ENCODE measurements at places on chromosomes 5 and 9.

DNA sequence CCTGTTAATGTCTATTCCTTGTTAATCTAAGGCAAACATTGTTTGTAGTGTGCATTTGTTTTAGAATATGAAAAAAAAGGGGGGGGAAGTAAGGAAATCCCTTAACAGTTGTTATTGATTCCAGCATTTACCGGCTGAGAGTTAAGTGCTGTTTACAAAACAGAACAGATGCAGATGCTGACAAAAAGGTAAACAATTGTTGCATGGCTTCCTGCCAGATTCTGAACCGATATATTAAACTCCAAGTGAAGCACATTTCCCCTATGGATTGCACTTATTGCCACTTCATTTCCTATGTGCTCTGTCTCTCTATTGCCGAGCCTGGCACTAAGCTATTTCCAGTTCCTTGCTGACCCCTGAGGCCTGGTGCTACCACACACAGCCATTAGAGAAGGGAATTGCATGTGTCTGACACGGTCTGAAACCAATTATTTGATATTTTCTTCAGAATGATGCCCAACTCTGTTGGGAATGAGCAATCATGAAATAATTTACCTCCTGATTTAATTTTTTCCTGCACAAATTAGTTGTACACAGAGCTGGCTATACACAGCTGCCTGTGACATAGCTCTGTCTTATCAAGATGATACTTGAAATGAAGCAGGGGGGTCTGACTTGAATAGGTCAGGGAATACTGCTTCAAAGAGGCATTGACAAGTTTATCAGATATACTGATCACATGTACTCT, 109.8 kb downstream of the KIAA0825 start:
- no peak for DNase-seq

DNA sequence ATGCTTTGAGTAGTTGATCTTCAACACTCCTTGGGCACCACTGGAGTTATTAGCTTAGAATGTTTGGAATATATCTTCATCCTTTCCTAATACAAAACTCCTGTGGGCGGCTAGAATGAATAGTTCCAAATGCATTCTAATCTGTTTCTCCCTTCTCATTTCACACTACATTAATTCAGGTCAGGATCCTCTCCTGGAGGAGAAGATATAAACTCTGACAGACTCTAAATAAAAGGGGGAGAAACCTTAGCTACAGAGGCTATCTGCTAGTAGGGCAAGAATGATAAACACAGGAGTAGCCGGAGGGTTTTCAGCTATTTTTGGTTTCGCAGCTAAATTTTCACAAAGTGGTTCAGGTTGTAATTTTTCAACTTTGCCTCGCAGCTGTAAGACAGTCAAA, 45.2 kb upstream of the FAM240B start:
- no peak for DNase-seq

- DNase-seq = no peak
These were observed 205.6 kb upstream of the MPDZ start for GRCh38 chr9:13485068-13485596.

DNA sequence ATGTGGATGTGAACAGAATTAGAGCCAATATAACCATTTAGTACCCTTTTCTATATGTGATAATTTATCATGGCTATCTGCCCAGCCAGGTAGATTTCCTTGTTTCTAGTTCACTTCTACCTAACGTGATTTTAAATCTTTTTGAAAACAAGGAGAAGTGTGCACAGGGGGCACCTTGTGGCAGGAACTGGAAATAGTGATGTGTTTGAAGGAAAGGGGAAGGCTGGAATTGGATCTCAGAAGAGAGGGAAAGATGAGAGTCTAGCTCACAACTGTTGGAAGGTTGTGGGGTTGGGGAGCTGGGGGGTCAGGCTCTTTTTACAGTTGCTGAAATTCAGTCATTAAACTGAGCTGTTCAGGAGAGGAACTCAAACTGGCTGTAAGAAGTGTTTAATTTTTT, 219.5 kb downstream of the KCTD16 start:
- DNase-seq = peak; percentile 8

DNA sequence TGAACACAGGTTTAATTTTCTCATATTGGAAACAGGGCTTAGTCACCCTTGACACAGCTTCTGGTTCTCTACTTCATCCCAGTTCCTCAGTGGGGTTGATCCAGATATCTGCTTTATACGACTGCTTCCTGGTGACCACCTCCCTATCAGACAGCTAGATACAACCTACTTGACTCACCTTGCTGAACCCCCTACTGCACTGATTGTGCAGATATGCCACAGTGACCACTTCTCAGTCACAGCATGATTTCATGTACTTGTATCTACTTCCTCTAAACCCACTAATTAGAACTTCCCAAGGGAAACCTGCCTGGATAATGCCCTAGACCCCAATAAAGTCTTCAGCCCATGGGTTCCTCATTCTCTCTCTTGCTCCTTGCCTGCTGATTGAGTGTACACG, 18.4 kb upstream of the RFK start:
- DNase-seq = no peak

DNA sequence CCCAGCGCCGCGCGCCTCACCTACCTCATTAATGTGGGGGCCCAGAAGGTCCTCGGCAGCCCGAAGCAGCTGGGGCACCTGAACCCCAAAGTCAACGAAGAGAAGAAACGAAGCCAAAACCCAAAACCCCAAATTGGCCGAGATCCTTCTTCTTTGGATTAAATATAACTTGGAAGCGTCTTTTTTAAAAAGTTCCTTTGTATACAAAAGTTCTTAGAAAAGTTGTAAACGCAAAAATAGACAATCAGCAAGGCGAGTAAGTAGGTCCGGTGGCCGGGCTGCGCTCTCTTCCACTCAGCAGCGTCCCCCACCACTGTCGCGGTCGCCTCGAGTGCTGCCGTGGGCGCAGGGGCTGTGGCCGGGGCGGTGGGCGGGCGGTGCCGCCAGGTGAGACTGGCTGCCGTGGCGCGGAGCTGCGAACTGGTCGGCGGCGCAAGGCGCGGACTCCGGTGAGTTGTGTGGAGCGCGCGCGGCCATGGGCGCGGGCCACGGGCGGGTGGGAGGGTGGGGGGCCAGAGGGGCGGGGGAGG, 360 bp downstream of the KLF4 start:
- no peak for DNase-seq

DNA sequence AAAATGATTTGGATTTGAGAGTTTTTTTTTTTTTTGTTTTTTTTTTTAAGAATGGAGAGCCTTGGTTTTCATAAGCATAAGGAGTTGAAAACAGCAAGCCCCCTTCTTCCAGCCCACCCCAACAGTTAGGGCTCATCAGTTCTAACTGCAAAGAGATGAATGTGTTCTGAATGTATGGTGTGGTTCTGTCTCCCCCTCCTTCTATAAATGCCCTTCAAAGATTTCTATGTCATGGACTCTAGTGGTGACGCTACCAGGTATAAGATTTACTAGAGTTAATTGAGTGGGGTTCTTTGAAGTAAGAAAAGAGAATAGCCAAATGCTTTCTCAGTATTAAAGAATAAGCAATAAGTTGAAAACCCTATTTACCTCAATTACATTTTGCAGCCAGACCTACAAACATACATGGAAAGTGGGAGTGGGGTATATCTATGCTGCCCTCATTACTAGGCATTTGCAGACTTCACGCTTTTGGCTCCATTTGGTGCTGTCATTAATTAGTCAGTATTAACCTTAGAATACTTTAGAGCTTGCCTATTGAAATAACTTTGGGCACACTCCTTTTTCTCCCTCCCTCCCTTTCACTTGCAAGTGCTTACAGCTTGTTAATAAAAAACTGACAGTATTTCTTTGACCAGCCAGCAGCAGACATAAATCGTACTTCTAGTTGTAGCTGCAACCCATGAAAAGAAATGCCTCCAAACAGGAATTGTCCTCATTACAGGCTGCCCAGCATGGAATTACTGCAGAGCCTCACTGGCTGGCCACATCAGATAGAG, 667.2 kb upstream of the ZNF608 start:
- no peak for DNase-seq

DNA sequence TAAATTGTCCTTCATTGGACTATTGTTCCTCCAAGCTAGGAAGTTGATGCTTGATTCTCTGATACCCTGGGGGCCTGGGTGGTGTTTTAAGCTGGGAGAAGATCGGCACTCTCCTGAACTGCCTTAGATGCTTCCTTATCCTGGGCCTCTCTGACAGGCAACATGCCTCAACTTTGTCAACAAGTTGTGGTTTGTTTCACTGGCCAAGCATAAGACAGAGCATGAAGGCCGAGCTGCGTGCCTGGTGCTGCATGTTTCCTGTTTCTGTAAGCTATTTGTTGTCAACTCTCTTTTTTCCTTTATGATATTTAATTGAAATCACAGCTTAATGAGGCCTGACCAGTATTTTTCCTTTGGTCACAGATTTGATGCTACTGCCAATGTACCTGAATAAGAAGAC, 187.6 kb upstream of the TNC start:
- no peak for DNase-seq

GRCh38 chr5:72117307-72117706, 10.0 kb downstream of the MAP1B start:
- DNase-seq = no peak

DNA sequence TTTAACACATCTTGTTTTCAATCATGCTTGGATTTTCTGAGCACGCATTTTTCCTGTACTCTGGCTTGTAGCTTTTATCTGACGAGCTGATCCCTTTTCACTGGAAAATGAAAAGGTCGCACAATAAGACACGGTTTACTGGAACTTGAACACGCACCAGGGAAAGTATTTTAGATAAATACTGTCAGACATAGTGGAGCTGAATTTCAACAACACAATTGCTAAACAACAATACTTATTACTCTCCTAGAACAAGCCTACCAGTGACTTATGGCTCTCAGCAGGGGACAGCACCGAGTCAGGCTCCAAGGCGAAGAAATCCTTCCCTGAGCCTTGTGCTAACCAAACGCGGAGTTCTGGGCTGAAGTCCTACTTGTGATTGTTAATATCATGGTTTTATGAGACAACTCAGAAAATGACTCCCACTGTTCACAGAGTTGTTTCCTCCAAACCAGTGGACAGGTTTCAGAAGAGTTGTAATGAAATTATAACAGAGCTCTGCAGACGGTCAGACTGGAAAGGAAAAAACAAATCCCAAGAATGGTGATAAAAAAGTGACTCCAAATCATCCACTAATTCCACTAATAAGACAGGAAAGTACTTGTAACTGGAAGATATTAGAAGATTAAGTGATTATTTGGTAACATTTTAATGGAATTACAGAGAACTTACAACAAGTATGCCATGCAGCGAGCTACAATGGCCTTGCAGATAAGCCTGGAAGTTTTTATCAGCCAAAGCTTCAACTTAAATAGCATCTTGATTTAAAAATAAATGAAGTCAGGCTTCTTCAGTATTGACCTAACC, 359.6 kb downstream of the EBF1 start:
- DNase-seq = peak; percentile 23

- DNase-seq = no peak
These were observed 66.2 kb downstream of the PLK2 start for GRCh38 chr5:58393716-58394115.

DNA sequence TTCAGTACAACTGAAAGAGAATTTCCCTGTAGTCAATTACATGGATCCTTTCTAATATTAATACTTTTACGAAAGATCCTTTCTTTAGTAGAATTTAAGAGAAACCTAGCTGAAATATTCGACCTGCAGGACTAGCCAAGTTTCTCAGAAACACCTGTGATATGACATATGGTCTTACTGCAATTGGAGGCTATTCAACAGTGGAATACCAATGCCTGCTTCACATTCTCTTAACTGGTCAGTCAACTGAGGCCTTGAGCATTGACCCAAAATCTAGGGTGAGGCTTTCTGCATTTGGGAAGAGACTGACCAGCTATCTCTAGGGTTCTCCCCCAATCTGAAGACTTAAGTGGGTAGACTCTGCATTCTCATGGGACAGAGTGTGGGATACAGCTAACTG, 12.3 kb downstream of the UBE2QL1 start:
- DNase-seq = no peak

- DNase-seq = peak; percentile 33
These were observed 77.7 kb upstream of the ADAMTSL1 start for GRCh38 chr9:18396102-18396728.

- DNase-seq = no peak
These were observed 3.6 kb downstream of the GOLPH3 start for GRCh38 chr5:32170303-32171151.

- no peak for DNase-seq
These were observed 1.0 kb downstream of the OR1B1 start for GRCh38 chr9:122656378-122656777.

- no peak for DNase-seq
These were observed 3.2 kb downstream of the LRRC26 start for GRCh38 chr9:137166380-137167229.

DNA sequence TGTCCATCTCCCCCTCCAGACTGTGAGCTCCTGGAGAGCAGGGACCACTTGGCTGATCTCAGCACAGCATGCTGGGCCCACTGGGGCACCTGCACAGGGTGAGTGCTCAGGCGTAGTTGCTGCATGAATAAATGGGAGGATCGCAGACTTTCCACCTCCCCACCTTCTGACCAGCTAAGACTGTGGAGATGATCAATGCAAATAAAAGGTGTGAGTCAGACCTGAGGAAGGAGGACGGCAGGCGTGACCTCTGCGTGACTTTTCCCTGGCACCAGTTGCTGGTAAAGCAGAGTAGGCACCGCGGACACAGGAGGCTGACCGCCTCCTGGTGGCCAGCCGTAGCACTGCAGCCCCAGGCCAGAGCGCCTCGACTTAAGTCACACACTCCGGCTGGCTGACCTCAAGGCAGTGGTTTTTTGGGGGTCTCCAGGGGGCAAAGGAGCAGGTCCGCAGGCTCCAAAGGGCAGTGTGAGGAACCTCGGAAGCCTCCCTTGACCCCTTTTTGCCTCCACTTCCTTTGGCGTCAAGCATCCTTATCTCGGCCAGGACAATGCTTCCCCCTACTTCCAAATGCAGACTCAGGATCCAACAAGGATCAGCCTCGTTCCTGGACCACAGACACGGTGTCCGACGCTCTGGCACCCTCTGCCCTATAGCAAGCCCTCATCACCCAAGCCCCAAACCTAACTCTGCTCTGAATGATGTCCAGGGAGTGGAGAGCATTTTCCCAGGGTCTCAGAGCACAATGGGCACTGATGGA, 12.7 kb upstream of the TDRD7 start:
- peak; percentile 78 for DNase-seq

GRCh38 chr9:133119846-133120500, 1.1 kb downstream of the RALGDS start:
- no peak for DNase-seq

DNA sequence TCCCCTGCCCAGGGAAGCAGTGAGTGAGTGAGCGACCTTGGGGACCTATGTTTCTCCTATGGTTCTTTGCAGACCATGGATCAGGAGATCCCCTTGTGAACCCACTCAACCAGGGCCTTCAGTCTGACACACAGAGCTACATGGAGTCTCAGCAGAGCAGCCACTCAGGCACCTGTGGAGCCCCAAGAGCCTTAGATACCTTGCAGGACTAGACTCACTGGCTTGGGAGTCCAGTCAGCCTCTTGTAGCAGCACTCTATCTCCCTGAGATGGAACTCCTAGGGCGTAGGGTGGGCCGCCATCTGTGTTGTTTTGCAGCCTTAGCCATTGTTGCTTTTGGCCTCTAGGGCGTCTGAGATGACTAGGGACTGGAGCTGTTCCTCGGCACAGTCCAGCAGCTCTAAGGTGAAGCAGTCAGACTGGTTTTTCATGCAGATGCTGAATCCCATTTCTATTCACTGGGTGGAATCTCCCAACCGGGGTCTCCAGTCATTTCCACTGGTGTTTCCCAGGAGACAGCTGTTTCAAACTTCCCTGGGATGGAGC, 284.6 kb upstream of the RPS23 start:
- DNase-seq = no peak

- no peak for DNase-seq
These were observed 338.3 kb downstream of the RAB3C start for GRCh38 chr5:58921159-58921558.
